ENCODE measurements at places on chromosomes 3 and 15. TPM values are rescaled to one million over a fixed set of nuclear protein-coding genes. Genes with fewer than 3 reads are reported as not detected.

The EPHA6 gene
- under 0.01 TPM for total RNA-seq

The ZMYND10 gene
- 0.26 TPM for total RNA-seq

The CHRM5 gene
- total RNA-seq, result not detected

The ASB14 gene
- total RNA-seq, result not detected

The TMC3 gene
- total RNA-seq, result not detected

The ANKUB1 gene
- total RNA-seq, result not detected

The GAP43 gene
- under 0.01 TPM for total RNA-seq

The DUOXA1 gene
- not detected for total RNA-seq

The GOLGA6A gene
- not detected for total RNA-seq

The CHRNA7 gene
- 0.26 TPM for total RNA-seq

The SYNM gene
- 8.6 TPM for total RNA-seq

The ULK4 gene
- 9.7 TPM for total RNA-seq

The CCR1 gene
- 1.3 TPM for total RNA-seq

The STRIT1 gene
- not detected for total RNA-seq

- DNase-seq, result no peak
Observed at GRCh38 chr3:196320137-196320536, 2.1 kb upstream of the DYNLT2B start.

DNA sequence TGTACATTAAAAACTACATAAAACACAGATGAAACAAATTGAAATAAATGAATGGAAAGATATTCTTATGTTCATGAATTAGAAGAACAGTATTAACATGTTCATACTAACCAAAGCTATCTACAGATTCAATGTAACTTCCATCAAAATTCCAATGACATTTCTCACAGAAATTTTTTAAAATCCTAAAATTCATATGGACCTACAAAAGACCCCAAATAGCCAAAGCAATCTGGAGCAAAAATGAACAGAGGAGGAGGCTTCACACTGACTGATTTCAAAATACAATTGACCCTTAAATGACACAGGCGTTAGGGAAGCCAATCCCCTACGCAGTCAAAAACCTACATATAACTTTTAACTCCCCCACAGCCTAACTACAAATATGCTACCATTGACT is 39.4 kb downstream of the KPNA1 start:
- no peak for DNase-seq

GRCh38 chr3:150069154-150069527 is 98.4 kb upstream of the PFN2 start:
- no peak for DNase-seq

- peak; percentile 87 for DNase-seq
Observed at GRCh38 chr15:84685304-84685703, 27.3 kb upstream of the NMB start.

- no peak for DNase-seq
Observed at GRCh38 chr3:128240232-128240631, 87.0 kb downstream of the EEFSEC start.

GRCh38 chr3:148101061-148101460 is 596.6 kb upstream of the AGTR1 start:
- DNase-seq, result peak; percentile 70

GRCh38 chr15:46854564-46854963 is 862.7 kb upstream of the SEMA6D start:
- no peak for DNase-seq

- DNase-seq, result no peak
Observed at GRCh38 chr3:119659606-119660291, 640 bp downstream of the POPDC2 start.

DNA sequence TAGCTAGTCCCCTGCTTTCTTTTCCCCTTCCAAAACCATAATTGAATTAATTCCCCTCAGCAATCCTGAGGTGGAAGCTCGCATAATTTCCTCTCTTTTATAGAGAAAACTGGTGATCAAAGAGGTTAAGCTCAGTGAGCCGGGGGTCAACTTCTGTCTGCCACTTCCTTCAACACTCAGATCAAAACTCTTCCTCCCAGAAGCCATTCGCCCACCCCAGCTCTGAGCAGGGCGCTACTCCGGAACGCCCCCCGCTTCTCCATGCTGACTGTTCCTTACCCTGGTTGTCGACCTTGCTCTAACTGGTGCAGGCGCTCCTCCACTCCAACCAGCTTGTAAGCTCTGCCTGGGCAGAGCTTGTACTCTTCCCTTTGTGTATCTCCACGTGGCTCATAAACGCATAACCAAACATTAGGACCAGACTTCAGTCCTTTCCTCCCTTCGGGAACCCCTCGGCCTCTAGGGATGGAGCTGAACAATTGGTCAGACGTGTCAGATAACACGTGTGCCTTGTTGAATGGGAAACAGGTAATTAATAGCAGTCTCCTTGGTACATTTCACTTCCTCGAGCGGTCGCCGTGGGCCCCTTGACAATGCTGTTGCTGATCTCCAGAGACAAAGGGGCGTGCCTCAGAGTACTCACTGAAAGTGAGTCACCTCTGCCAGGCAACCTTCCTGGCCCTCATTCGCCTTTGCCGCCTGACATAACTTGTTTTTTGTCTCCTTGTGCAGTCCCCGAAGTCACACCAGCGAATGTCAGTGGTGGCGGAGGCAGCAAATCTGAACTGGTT is 71.8 kb downstream of the IL5RA start:
- no peak for DNase-seq

DNA sequence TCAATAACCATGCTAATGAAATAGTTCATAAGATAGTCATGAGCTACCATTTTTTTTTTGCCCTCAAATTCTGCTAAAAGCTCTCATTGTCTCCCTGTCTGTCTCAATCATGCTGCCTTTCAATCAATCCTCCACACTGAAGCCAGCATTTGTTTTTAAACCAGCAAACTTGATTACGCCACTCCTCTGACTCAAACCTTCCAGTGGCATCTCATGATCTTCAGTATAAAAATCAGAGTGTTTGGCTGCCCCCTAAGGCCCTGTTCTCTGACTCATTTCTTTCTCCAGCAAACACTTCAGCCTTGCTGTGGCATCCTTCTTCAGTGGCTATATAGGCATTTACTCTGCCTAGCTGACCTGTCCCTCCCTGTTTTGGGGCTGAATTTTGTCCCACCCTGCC is 36.0 kb upstream of the EOMES start:
- DNase-seq, result peak; percentile 57

DNA sequence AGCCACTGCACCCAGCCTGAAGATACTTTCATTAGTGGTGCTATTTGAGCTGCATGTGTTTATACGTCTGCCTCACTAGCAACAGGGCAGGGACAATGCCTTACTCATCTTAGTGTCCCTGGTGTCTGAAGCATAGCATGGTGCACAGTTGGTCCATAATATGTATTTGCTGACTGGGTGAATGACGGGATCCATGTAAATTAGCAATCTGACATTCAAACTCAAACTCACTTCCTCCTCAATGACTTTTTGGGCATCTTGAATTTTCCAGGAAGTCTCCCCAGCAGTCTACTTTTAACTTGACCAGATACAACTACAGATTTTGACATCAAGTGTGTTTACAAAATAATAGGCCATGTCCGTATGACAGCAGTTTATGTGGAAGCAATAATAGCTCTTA is 3.0 kb upstream of the LDHAL6B start:
- no peak for DNase-seq

GRCh38 chr3:8891774-8892173 is 71.5 kb downstream of the RAD18 start:
- DNase-seq, result peak; percentile 76

DNA sequence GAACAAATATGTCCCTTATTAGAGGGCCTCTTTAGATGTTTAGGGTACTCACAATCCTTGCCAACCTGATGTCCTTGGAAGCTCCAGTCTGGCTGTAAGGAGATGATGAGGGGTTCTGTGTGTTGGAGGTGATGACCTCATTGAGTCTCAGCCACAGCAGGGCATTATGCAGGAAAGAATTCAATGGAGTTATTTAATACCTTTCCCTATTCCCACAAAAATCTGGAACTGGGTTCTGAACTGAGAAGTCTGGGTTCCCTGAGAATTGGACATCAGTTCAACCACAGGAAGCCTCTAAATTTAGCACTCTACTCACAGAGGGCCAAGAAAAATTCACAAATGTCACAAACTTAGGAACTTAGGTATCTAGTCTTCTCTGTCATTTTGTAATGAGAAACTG is 36.9 kb downstream of the SLC35A5 start:
- peak; percentile 35 for DNase-seq

DNA sequence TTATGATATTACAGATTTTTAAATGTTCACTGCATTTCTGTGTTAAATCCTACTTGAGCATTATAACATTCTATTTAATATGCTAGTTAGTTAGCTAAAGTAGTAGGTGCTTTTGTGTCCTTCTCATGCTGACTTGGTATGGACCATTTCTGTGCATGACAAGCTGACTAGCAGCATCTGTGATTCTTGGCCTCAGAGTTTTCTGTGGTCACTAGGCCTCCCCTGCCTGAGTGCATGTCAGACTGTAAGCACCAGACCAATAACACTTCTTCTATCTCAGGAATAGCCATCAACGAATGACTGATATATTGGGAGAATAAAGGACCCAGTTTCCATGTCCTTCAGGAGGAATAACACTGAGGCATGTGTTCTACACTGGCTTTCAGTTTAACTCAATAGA is 22.6 kb upstream of the SLC7A14 start:
- no peak for DNase-seq

DNA sequence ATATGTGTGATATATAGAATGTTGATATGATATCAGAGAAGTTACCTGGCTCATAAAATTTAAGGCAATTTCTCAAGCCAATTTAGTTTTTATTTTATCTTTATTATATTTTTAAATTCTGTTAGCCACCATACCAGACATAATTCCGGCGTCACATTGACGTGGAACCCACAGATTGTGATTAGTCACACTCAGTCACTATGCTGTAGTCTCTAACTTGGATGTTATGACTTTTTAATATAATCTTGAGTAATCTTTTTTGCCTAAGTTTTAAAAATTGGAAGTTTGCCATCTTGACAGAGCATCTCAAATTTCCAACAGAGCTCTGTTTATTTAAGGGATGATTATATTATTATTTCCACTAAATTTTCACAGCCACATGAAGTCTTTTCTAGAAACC is 9.7 kb upstream of the DCLK3 start:
- DNase-seq, result peak; percentile 4

- DNase-seq, result no peak
Observed at GRCh38 chr3:159536876-159537275, 451.8 kb upstream of the IL12A start.

GRCh38 chr3:132417695-132418411 is 551 bp downstream of the DNAJC13 start:
- peak; percentile 76 for DNase-seq

GRCh38 chr3:89889386-89889785 is 782.0 kb downstream of the EPHA3 start:
- DNase-seq, result no peak

DNA sequence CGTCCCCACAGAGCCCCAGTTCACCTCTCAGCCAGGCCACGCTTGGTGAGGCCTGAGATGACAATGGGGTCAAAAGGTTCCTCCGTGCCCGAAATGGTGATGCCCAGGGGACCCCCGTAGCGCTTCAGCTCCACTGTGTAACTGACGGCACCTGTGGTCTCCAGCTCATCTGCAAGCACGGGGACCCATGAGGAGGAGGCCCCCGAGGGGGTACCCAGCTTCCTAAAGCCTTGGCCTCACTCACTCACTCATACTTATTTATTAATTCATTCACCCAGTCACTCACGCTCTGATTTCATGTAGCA is 30.4 kb downstream of the GRIP2 start:
- DNase-seq, result no peak

- peak; percentile 31 for DNase-seq
Observed at GRCh38 chr3:5195605-5196004, 8.1 kb downstream of the EDEM1 start.

DNA sequence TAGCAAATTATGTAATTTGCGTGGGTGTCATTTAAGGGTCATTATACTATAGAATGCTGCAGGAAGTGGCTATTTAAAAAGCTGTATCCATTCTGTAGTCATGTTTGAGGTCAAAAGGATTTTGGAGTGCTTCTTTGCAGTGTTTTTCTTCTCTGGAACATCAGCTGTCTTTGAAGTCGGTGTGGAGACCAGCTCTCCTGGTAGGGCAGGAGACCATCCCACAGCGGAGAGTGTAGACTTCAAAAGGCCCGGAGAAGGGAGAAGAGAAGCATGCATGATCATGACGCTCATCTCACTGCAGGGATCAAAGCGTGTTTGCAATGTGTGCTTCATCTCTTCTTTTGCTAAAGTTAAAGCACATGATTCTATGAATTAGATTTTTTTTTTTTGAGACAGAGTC is 19.9 kb downstream of the PXK start:
- DNase-seq, result no peak

GRCh38 chr15:62109982-62110851 is 43.4 kb downstream of the C2CD4A start:
- peak; percentile 77 for DNase-seq

DNA sequence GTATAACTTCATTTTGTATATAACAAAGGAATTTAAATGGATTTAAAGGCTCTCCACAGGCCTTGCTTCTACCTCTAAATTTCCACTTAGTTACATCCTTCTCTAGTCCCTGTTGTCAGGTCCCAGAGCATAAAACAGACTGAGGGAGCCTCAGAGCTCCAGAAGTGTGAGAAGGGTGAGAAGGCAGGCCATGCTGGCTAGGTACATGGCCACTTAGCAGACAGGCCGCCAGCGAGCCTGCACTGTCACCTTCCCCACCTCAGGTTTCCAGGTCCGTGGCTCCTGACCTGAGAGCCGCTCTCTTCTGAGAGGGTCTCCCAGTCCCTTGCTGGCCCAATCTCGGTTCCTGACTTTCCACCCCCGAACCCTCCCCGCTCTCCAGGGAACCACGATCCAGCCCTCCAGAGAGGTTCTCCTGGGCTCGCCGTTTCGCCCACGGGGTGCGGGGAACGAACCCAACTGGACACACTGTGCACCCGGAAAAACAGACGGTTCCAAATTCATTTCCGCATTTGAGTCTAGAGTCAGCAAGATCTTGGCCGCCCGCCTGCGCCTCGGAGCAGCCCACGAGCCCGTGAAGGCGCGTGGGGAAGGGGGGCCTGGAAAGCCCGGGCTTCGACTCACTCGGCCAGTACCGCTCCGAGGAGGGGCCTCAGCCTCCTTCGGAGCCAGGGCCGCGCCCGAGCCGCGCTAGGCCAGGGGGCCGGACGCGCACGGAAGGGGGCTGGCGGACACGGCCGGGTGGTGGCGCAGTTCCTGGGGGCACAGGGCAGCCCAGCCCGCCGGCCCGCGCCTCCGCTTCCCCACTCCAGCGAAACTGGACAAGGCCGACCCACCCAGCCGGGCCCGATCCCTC is 16.7 kb upstream of the SOX2 start:
- no peak for DNase-seq

Measured in fibroblast of lung (primary cell).